Stimulated activated CD8-positive, alpha-beta memory T cell treated with anti-CD3 and anti-CD28 coated beads, Interleukin-15, amount 100 ng/mL, for 4 hours (primary cell): ENCODE measurements at places on chromosomes 7 and 10.

DNA sequence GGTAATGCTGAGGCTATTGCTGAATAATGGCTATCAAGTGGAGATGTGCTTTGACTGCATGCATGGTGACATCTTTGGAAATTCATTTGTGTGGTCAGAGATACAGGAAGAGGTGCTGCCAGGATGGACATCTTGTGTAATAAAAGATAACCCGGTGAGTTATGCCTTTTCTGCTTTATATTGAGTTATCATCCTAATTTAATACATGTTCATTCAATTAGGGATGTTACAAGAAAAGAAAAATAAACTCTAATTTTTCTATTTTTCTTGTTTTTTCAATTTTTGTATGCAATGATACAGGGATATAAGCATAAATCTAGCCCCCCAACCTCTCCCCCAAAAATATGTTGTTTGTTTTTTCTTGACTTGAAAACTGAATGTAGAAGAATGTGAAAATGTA is 26.4 kb upstream of the LMOD2 start:
- DNase-seq: no peak

- no peak for DNase-seq
These were observed 446.4 kb upstream of the KCND2 start for GRCh38 chr7:119826547-119826946.

GRCh38 chr10:97047788-97048187 is 138.0 kb downstream of the SLIT1 start:
- DNase-seq: no peak

- DNase-seq: no peak
These were observed 12.7 kb downstream of the NCOA4 start for GRCh38 chr10:46017733-46018132.

DNA sequence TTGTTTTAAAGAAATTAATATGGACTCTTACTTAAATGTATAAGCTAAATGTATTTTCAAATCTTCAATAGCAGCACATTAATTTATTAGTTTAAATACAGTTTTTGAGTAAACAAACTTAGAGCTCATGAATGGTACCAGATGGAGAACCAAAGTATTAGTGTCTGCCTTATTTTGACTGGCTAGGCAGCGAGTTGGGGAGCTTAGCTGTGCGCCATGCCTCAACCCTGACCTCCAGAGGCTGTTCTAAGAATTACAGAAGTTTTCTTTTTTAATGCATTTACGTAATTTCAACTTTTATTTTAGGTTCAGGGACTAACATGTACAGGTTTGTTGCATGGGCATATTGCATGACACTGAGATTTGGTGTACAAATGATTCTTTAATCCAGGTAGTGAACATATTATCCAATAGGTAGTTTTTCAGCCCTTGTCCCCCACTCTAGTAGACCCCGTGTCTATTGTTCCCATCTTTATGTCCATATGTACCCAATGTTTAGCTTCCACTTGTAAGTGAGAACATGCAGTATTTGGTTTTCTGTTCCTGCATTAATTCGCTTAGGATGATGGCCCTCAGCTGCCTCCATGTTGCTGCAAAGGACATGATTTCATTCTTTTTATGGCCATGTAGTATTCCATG is 166.8 kb downstream of the IQUB start:
- no peak for DNase-seq

- DNase-seq: no peak
These were observed 563 bp upstream of the COA1 start for GRCh38 chr7:43729924-43730248.

GRCh38 chr10:99676895-99677294 is 17.6 kb downstream of the ENTPD7 start:
- DNase-seq: no peak

DNA sequence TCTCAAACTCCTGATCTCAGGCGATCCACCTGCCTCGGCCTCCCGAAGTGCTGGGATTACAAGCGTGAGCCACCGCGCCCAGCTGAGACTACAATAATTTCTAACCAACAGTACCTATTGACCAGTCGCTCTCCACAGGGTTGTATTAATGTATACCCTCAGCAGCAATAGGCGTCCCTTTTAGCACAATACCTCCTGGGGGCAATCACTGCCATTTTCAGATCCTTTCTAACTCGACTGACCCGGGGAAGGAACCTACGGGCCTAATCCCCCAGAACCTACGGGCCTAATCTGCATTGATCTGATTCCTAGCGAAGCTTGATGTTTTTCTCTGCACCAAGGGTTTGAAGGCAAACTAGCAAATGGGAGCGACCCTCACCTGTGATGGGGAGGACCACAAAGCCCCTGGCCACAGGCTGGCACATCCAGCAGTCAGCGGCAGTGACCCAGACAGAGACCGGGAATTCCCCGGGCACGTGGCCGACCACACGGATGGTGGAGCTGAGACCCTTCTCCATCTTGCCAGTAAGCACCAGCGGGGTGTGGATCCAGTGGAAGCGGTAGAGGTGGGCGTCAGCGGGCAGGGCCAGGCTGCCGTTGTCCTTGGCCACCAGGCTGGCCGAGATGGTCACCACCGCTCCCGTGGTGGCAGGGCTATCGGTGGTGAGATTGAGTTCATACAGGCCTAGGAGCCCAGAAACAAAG is 6.9 kb downstream of the TMEM130 start:
- DNase-seq: no peak

DNA sequence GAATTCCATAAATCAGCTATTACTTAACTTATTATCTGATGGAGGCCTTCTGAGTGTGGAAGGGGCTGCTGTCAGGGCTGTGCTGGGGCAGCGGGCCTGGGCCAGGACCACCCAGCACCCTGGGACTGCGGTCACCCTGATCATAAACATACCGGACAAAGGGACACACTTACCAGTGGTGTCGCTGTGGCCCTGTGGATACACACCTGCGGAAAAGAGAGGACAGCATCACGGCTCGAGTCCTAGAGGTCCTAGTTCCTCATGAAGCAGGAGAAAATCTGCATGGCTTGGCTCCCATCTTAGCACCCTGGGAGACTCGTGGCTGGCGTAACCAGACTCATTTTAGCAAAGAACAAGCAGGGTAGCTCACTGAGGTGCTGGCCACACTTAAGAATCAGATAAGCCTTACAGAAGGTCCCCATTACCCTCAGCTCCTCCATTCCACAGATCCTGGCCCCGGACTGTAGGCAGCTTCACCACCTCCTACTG is 17.7 kb downstream of the IL15RA start:
- no peak for DNase-seq

DNA sequence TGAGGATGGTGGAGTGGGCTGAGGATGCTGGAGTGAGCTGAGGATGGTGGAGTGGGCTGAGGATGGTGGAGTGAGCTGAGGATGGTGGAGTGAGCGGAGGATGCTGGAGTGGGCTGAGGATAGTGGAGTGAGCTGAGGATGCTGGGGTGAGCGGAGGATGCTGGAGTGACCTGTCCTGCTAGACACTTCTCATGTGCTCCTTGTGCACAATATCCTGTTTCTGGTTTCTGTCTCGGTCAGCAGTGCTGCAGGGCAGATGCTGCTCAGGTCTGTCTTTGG is 29.2 kb downstream of the ANXA8 start:
- no peak for DNase-seq

DNA sequence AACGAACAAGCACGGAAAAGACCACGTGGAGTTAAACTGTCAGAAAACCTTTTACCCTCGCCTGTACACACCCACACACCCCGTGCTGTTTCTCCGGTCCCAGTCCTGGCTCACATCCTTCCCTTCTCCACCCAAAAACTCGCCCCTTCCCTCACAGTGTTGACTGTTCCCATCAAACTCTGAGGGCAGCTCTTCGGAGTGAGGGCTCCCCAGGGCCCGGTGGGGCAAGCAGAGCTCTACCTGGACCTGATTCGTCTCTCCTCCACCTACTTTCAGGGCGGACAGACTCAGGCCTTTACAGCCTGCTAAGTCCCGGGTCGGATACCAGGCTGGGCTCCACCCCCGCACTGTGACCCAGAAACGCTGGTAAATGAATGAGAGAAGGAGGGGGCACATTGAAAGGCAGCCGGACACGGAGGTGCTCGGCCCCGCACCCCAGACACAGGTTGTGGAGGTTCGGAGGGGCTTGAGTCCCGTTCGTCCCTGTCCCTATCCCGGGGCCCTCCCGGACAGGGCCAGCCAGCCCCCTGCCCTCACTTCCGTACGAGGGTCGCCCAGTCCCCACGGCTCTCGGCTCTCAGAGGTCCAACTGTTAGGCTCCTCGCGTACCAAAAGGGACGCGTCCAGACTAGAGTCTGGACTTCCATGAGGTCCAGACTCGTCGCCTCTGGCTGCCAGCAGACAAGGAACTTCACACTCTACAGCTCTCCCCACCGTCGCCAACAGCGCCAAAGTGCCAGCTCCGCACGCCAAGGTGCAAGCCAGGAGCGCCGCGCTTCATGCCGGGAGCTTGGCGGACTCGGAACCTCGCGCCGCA is 31.7 kb upstream of the ASL start:
- no peak for DNase-seq

DNA sequence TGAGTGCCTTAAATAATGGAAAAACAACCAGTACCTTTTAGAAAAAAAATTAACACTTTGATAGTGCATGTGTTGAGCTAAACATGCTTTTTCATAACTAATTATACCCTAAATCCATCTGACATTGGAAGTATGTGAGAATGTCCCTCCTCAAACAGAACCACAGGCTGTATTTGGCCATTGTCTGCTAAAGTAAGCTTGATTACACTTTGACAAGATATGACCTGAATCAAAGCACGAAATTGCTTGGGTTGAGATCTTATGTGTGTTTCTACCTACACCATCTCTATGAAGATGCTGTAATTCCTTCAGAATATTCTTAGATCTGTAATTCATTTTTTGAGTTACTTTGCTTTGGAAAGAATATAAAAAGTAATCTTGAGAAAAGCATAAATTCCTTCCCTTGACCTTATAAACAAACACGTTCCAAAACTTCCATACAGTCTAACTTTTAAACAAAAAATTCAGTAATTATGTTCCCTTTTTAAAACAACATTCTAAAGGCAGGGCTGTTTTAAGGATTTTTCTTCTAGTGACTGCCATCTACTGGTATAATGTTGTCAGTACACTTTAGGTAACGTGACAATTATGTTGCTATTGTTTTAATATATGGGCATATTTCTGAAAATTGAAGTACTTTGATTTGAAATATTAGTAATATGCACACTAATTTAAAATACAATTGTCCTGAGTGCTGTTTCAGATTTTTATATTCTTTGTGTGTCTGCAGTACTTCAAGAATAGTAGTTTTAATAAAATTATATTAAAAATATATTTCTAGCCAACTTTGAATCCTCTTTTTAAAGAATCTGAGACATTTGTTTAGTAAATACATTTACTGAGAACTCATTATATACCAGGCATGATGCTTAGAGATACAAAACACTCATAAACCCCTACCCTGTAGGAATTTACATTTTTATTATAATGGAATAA is 20.9 kb downstream of the CD36 start:
- no peak for DNase-seq

DNA sequence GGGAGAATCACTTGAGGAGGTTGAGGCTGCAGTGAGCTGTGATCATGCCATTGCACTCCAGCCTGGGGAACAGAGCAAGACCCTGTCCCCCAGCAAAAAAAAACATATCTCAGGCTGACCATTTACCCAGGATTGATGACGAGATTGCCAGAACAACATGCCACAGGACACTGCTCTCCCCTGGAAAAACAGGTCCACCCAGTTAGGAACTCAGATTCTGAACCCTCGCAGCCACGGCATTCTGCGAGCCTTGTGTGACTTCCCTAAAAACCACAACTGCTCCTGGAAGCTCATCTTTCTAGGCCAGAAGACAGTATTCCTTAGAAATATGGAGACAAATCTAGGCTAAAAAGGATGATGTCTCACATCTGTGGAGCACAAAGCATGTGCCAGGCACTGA is 42.1 kb upstream of the SH2B2 start:
- no peak for DNase-seq

- DNase-seq: no peak
These were observed 12.7 kb downstream of the ZSWIM8 start for GRCh38 chr10:73798087-73798486.

- no peak for DNase-seq
These were observed at the start of gene BEND7 for GRCh38 chr10:13528875-13529713. TSS of gene BEND7 (minus strand) at chr10:13529014. CDS start at chr10:13528533, 481 bp downstream.
